ENCODE measurements at places on chromosomes 2 and 18.

GRCh38 chr2:20103530-20103929 is 52.1 kb upstream of the LAPTM4A start:
- DNase-seq: no peak

GRCh38 chr2:67145851-67146250 is 251.3 kb upstream of the ETAA1 start:
- DNase-seq: no peak

GRCh38 chr2:16625759-16626158 is 39.9 kb downstream of the CYRIA start:
- DNase-seq: no peak

DNA sequence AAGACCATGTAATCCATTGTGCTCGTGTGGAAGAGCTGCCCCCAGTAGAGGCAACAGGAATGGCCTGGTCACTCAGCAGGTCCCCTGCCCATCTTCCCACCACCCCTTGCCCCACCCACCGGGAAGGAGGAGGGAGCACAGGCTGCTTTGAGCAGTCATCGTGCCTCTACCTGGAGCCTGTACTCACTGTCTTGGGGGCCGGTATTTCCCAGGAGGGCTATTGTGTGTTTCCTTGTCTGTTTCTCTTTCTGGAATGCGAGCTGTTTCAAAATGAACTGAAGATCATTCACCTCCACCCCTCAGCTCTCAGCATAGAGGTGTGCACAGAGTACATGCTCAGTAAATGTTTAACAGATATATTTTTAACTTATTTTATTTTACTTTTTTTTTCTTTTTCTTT is 7.7 kb upstream of the AMMECR1L start:
- DNase-seq: no peak

GRCh38 chr2:238916875-238917590 is 69.1 kb downstream of the TWIST2 start:
- no peak for DNase-seq

GRCh38 chr2:48471048-48471474 is 58.9 kb upstream of the STON1 start:
- no peak for DNase-seq

GRCh38 chr2:127145280-127145895 is 38.4 kb upstream of the BIN1 start:
- DNase-seq: no peak

GRCh38 chr2:222055328-222055727 is 243.5 kb downstream of the PAX3 start:
- DNase-seq: no peak

GRCh38 chr18:57433934-57434535 is 1.1 kb upstream of the ONECUT2 start:
- no peak for DNase-seq
